Central memory CD8-positive, alpha-beta T cell (primary cell): ENCODE measurements at places on chromosomes 5 and 9.

- peak; percentile 25 for DNase-seq
Observed at GRCh38 chr5:40486437-40487275, 193.1 kb upstream of the PTGER4 start.

- no peak for DNase-seq
Observed at GRCh38 chr5:143384865-143385657, 18.4 kb downstream of the NR3C1 start.

DNA sequence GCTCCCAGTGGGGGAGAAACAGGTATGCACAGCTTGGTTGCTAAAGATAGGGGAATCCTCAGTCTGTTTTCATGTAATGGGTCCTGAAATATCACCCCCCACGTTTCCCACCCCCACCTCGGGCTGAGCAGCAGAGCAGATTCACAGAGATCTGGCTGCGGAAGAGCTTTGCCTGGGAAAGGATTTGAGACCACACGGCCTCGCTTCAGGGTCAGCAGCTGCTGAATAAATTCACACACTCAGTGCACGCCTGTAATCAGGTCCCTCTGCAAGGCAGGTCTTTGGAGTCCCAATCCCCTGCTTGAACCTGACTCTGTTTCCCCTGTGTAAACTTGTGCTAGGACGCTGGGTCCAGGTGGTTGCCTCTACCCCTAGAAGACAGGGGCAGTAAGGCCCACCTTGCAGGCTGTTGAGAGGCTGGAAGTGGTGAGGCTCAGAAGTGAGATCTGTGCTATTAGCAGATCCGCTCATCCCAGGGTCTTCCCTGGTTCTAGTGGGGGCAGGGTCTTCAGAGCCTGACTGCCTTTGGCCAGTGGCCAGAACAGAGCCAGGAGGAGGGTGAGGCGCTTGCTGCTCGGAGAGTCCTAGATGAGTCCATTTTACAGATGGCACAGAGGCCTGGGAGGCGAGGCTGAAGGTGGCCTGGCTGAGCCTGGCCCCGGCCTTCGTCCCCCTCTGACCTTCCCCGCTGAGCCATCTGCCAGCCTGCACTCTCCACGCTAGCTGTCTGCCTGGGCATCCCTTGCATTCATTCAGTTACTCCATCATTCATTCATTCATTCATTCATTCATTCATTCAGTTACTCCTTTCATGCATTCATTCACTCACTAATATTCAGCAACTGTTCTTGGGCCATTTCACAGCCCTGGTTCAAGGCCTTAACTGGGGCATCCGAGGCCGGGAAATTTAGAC lies 16.7 kb upstream of the NEURL1B start:
- no peak for DNase-seq

DNA sequence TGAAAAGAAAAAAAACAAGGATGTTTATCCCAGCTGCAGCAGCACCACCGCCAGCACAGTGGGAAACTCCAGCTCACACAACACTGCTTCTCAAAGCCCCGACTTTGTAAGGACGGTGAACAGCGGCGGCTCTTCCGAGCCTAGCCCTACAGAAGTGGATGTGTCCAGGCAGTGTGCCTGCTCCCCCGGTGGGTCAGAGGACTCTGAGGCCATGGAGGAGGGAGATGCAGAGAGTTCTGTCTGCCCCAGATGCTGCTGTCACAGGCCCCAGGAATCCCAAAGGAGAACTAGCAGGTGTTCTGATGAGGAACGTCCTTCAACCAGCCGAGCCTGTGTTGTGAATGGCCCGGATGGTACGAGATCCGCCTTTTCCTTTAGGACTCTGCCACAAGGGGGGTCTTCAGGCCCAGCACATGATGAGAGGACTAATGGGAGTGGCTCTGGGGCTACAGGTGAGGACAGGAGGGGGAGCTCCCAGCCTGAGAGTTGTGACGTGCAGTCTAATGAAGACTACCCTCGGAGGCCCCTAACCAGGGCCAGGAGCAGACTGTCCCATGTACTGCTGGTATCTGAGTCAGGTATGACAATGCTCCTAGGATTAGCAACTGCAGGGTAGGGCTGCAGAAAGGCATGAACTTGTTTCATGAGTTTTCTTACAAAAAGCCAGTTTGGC lies 43.7 kb downstream of the FBXO38 start:
- no peak for DNase-seq

GRCh38 chr5:27906481-27906880 lies 868.1 kb upstream of the CDH9 start:
- DNase-seq: no peak

DNA sequence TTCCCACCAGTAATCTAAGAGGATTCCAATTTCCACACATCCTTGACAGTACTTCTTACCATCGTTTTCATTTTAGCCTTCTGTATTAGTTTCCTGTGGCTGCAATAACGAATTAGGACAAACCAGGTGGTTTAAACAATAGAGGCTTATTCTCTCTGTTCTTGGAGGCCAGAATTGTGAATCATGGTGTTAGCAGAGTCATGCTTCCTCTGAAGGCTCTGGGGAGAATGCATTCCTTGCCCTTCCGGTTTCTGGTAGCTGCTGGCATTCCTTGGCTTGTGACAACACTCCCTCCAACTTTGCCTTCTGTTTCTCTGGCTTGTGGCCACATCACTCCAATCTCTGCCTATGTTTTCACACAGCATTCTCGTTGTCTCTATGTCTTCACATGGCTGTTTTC lies 23.5 kb downstream of the RIGI start:
- no peak for DNase-seq

DNA sequence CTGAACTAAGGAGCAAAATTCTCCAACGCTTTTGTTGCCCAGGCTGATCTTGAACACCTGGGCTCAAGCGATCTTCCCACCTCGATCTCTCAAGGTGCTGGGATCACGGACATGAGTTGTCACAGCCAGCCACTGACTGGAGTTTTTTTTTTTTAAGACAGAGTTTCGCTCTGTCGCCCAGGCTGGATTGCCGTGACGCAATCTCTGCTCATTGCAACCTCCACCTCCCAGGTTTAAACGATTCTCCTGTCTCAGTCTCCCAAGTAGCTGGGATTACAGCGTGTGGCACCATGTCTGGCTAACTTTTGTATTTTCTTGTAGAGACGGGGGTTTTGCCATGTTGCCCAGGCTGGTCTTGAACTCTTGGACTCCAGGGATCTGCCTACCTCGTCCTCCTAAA lies 58.2 kb downstream of the EHMT1 start:
- DNase-seq: no peak

GRCh38 chr5:97106216-97106581 lies 36.2 kb downstream of the LIX1 start:
- DNase-seq: no peak

- DNase-seq: no peak
Observed at GRCh38 chr5:61641748-61642565, 309.9 kb downstream of the ZSWIM6 start.

DNA sequence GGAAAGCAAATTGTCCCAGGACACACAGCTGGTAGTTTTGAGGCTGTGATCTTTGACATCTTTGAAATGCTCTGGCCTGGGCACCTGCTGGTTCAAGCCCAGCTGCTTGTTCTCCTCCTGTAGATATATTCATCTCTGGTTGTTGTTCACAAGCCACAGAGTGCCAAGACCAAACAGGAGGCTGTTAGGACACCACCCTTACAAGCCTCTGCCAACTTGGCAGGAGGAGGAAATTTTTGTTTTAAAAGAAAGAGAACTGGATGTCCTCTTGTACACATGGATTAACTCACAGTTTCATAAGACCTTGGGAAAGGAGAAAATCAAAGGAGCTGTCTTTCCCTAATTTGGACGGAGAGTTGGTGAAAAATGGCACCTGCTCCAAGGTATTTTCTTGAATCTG lies 8.5 kb upstream of the ZFP62 start:
- DNase-seq: no peak

DNA sequence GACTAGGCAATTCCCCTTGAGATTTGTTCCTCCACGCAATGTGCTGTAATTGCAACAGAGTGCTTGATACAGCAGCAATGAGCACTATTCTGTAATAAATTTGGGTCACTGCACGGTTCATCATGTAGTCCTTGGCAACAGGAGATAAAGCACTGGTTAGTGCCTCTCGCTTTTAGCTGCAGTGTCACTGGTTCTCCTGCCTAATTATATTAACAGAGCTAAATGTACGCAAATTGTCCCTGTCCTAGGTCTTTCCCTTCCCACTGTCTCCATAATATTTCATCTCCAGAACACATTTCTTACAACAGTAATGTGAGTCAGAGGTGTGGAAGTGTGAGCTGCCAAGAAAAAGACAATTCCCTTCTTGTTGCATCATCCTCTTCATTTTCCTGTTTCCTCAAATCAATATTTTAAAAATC lies 553.1 kb downstream of the ZNF608 start:
- DNase-seq: no peak

- no peak for DNase-seq
Observed at GRCh38 chr5:126054577-126055347, 368.4 kb upstream of the GRAMD2B start.

DNA sequence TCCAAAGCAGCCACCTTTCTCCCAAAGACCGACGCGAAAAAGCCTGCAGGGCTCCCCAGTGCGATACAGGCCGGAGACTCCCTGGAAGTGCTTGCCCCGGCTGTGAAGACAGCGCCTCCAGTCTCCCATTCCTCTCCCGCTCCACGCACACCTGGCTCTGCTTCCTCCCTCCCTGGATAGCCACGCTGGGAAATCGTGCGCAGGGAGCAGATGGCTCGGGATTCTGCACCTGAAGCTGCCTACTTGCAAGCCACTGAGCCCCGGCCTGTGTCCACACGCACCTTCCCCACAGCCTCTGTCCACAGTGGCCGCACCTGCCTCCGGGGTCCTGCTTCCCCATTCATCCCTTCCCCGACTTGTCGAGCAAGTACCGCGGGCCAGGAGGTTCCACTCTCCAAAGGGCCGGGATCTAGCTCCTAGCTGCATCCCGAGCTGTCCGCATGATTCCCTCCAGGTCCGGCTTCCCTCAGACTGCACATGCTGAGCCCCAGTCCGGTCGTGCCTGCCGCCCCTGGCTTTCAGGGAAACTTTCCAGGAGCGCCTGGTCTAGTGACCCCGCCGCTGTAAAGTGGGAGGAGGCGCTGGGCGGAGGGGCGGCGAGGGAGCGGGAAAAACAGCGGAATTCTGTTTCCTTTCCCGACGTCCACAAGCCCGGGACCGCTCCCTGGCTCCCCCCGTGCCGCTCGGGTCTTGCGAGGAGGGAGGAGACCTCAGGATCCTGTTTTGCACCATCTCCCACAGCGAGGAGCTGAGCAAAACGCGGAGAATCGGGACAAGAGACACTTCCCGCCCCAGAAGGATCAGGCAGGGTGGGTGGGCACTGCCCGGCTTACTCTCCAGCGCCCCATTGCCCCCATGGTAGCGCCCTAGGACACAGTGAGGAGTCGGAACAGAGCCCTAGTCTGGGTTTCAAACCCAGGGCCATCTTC lies 2.0 kb downstream of the SEMA6A start:
- DNase-seq: no peak
